MG63 (cell line): ENCODE measurements at places on chromosomes 7 and 10. TPM values are rescaled to one million over a fixed set of nuclear protein-coding genes. Genes with fewer than 3 reads are reported as not detected.

The HMX2 gene
- total RNA-seq: 0.07 and 6.0 TPM in 2 replicates

The DENND10 gene
- total RNA-seq: 24.4 and 34.0 TPM in 2 replicates

DNA sequence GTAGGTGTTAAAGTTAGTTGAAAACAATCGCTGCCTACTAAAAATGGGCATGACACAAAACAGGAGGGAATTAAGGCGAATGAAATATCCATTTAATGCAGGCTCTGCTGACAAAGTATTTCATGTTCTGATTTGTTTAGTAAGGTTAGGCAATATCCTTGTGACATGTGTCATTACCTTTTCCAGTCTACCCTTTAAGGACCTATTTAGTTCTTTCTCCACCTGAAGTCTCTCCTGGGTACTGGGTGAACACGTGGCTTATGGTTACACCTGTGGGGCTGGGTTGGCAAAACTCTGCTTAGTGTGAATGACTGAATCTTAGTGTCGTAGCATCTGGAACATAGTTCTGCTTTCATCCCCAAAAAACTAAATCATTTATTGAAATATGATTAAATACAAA, 313.5 kb downstream of the CCDC3 start:
- DNase-seq: no peak

DNA sequence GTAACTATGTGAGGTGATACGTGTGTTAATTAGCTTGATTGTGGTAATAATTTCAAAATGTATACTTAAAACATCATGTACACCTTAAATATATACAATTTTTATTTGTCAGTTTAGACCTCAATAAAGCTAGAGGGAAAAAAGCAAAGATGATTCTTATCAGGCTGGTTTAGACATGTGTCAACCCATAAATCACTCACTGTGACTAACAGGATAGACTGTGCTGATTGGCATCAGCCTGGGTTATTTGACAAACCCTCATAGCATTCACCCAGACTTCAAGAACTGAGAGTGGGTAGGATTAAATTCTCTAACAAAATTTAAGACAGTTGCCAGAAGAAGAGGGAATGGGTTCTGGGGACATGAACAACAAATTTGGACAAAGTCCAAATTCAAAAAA, 73.8 kb upstream of the TMEM140 start:
- no peak for DNase-seq
